ENCODE measurements at places on chromosomes 7 and 10. TPM values are rescaled to one million over a fixed set of nuclear protein-coding genes. Genes with fewer than 3 reads are reported as not detected.

NUPR2 gene
- not detected for total RNA-seq

ANXA8L1 gene
- 0.29 TPM for total RNA-seq

GRCh38 chr10:47060356-47060755, 149.1 kb downstream of the PTPN20 start:
- no peak for DNase-seq

GRCh38 chr10:15367296-15368085, 3.6 kb downstream of the FAM171A1 start:
- DNase-seq = no peak

- DNase-seq = no peak
These were observed 18.5 kb downstream of the CNNM1 start for GRCh38 chr10:99347672-99348071.

GRCh38 chr7:96315125-96315512, 6.8 kb downstream of the SLC25A13 start:
- no peak for DNase-seq

Data from osteoblast (primary cell).